CD8-positive, alpha-beta T cell (primary cell): ENCODE measurements at places on chromosomes 11 and 22.

- no peak for DNase-seq
Observed at GRCh38 chr11:83681906-83682610, 395.9 kb upstream of the CCDC90B start.

DNA sequence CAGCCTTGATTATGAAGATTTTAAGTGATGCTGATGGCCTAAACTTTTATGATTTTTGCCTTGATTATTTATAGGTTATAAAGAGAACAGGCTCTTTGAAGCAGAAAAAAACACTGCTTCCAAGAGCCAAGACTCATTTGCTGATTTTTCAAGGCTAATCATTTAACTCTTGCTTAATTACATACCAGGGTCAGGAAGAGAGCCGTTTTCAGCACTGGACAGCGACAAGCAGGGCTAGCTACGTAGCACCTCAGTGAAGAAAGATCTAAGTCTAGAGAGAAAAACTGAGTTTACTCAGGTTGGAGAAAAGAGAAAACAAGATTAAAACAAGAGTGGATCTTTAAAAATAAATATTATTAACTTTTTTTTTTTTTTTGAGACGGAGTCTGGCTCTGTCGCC lies 615.4 kb upstream of the B3GAT1 start:
- no peak for DNase-seq

GRCh38 chr11:117319214-117319840 lies 3.3 kb upstream of the BACE1 start:
- DNase-seq, result no peak

- no peak for DNase-seq
Observed at GRCh38 chr11:100730266-100730665, 43.2 kb downstream of the ARHGAP42 start.
